Thoracic aorta (tissue), 2 donors: ENCODE measurements at places on chromosomes 6 and 20.

GRCh38 chr6:54609981-54610380 lies 236.6 kb upstream of the FAM83B start:
- no peak for DNase-seq

DNA sequence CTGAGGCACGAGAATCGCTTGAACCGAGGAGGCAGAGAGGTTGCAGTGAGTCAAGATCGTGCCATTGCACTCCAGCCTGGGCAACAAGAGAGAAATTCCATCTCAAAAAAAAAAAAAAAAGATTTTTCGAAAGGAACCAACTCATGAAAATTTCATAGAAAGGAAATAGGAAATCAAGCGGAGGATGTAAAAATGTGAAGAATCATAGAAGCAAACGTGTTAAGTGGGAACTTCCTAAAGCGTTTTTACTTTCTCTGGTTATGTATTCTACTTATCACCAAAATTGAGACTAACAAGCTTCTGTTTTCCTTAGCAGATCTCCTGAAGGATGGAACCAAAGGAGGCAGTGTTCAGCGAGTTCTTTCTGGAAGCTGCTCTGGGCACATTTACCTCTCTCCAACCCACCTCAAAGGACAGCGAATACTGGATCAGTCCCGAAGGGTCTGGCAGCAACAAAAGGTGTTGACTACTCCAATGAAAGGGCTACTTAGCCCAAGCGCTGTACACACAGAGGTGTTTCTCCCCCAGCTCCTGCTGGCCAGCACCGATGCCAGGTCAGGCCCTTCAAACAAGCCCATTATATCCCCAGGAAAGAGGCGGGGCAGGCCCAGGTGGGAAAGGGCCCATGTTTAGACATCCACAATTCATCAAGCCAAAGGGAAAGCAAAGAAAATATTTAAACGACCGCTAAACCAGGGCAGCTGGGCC lies 327.5 kb upstream of the JARID2 start:
- no peak for DNase-seq

DNA sequence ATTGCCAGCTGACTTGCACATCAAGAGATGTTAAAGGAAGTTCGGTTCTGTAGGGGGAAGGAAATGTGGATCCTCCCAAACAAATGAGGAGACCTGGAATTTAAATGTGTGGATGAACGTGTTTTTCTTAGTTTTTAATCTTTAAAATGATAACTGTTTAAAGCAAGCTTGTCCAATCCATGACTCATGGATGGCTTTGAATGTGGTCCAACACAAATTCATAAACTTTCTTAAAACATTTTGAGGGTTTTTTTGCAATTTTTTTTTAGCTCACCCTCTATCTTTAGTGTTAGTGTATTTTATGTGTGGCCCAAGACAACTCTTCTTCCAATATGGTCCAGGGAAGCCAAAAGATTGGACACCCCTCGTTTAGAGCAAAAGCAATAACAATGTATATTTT lies 12.6 kb downstream of the TUBB2B start:
- no peak for DNase-seq

- no peak for DNase-seq
Observed at GRCh38 chr6:129112591-129112990, 229.7 kb downstream of the LAMA2 start.

GRCh38 chr20:57429580-57430200 lies 38.5 kb downstream of the RBM38 start:
- DNase-seq = no peak

GRCh38 chr6:36633915-36634314 lies 39.8 kb downstream of the SRSF3 start:
- no peak for DNase-seq

DNA sequence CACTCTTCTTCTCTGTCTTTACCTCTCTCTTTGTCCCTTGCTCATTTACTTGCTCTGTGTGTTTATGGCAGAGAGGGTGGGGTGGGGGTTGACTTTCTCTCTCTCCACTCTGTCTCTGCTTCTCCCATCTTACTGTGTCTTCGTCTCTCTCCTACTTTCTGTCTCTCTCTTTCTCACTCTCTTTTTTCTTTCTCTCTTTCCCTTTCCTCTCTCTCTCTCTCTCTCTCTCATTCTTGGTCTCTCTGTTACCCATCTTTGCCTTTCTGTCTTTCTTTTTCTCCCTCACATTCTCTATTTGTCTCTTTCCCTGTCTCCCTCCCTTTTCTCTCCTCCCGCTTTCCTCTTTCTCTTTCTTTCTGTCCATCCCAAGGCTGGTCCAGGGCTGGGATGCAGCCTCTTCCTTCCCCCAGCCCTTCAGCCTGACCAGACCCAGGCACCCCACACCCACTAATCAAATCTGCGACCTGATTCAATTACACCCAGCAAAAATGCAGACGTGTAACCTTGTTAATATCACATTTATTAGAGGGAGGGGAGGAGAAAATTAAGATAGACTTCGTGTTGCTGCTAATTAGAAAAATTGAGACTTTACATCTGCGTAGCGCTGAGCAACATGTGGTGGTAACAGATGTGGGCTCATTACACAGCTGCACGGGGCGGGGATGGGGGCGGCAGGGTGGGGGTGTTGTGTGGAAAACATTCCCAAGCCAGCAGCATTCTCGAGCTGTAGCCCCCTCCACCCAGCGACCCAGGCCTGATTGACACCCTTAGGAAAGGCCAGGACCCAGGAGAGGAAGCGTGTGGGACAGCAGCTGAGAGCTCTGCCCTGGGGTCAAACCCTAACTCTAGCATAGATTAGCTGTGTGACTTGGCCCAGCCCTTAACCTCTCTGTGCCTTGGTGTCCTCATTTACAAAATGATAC lies 124.9 kb upstream of the MAFB start:
- DNase-seq = no peak

DNA sequence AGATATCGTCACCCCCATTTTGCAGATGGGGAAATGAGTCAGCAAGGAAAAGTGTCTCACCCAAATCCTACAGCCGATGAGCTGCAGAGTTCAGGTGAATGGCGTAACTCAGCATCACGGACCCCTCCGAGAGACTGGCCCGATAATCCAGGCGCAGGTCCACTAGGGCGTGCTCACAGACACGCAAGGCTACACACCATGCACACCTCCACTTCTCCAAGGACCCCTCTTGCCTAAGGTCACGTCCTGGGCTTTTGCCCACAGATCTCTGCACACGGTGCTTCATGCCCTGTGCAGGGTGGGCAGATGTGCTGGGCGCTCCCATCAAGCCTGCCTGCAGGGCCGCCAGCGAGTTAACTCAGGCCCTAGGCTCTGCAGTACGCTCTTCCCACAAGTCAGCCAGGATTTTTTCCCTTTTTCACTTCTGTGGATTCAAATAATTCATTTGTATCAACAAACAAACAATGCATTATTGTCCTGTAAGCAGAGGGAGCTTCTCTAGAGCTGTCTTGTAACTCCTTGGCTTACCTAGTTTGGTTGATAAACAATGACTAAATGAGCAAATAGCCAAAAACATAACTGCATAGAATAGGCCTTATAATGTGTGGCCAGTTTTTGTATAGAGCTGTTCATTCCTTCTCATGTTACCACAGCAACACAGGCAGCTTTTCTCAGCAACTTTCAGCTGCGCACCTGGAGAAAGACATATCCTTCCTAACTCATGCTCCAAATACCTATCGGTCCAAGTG lies 139.1 kb downstream of the AGPAT4 start:
- no peak for DNase-seq

GRCh38 chr6:3575701-3576100 lies 118.9 kb upstream of the SLC22A23 start:
- DNase-seq = no peak
